T-helper 22 cell (primary cell): ENCODE measurements at places on chromosomes 2 and 18.

DNA sequence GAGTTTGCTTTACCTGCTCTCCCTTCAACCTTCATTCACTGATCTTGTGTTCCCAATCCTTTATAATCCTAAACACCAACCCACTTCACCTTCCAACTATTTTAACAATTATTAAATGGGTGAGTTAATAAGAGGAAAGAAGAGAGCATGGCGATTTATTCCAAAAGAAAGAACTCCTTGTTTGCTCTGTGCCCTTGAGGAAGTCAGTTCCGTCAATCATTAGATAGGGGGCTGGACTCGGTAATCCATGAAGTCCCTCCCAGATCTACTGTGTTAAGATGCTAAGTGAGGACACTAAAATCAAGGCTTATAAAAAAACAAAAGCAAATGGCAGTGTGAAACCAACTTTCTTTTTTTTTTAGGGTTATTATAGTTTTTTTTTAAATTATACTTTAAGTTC is 589.9 kb downstream of the XIRP2 start:
- DNase-seq, result no peak

DNA sequence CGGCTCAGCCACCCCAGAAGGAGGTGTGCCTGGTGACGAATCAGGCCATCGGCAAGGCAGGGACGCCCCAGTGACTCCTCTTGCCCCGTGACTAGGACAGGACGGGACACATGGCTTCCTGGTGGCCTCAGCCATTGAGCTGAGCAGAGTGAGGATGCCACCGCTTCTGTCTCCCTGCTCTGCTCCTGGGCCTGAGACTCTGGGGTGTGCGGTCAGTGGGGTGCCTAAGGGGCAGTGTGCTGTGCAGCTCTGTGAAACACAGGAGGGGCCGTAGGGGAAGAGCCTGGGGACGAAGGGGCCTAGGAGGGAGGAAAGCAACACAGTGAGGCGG is 24.3 kb downstream of the IGFBP5 start:
- no peak for DNase-seq

GRCh38 chr2:190216829-190217228 is 102.8 kb downstream of the HIBCH start:
- DNase-seq, result no peak

DNA sequence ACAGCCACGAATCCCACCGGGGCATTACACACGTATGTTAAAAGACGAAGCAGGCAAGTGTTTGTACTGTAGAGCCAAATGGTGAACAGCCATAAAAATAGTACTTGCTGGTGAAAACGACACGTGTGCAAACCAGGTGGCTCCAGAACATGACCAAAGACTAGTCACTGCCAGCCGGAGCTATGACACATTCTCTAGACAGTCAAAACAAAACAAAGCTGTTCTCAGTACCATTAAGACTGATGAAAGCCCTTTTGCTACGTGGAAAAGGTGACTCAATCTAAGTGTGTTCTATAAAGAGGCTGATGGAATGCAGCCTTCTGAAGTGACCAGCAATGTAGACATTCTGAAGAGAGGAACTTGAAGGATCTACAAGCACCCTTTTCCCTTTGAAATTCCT is 367.7 kb upstream of the NETO1 start:
- no peak for DNase-seq

DNA sequence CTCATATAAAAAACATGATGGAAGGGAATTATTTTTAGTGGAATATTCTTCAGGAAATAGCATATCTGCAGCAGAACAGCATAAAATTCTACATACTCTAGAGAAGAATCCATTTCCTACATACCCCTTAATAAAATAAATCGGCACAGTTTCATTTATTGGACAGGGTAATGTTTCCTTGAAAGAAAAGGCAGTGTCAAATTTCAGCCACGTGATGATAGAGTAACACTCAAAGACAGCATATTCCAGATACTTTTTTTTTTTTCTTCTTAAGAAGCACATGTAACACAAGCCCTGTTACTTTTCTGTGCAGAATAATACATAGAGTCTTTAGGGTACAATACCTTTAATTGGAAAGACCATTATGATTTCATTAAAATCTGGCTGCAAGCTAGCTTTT is 204.4 kb downstream of the SRBD1 start:
- DNase-seq, result no peak
